ENCODE measurements at places on chromosomes 3 and 15.

DNA sequence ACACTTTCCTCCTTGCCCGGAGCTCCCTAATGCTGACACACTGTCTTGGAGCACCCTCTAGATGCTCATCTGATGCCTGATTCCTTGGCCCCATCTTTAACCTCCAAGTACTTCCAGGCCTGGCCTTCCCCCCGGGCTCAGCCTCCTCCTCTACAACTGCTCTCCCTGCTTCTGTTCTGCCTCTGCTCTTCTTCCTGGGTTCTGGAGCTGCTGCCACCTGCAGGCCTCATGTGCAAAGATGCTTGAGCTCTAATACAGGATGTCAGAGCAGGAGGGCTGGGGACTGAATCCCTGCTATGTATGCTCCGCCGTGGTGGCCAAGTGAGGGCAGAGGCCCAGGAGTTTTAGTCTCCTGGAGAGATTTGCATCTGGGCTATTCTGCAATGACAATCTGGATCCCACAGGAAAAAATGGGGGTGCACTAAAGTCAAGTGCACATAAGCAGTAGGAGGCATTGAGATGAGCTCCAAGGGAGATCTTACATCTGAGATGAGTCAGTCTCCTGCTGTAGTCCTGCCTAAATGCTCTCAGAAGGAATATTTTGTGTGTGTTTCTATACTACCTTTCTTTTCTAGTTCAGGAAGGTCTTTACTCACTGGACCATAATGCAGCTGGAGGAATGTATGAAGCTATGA is 296.3 kb downstream of the UACA start:
- peak; percentile 28 for DNase-seq

DNA sequence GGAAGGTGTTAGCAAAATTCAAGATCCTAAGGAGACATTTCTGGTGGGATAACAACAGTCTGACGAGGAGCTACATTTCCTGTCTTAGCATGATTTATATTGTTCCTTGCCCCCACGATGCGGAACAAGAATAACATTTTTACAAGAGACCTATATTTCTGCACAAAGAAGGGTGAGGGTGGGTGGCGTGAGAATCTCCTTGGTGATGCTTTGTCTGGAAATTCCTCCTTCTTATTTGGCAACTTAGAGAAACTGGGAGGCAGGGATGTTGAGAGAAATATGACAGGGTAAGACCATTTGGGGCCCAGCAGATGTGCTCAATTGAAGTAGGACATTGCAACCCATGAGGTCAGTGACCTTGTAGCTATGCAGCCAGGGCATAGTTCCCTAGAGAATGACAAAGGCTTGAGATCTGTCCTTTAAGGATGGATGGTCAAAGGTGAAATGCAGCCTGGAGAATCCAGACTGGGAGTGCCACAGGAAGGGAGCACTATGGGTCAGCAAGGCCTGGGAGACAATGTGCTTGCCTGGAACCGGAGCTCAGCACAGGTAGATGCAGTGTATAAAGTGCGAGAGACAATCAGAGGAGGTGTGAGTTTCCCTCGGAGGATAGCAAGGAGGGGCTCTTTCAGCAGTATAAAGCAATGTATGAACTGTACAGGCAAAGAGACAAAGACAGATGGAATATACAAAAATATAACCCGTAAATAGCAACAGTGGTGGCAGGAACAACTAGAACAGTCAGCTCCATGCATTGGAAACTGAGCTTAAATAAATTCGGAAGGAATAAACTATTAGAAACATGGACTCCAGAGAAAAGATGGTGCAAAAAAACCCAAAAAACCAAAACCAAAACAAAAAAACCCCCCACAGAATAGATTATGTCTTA is 317.6 kb upstream of the TBL1XR1 start:
- no peak for DNase-seq

DNA sequence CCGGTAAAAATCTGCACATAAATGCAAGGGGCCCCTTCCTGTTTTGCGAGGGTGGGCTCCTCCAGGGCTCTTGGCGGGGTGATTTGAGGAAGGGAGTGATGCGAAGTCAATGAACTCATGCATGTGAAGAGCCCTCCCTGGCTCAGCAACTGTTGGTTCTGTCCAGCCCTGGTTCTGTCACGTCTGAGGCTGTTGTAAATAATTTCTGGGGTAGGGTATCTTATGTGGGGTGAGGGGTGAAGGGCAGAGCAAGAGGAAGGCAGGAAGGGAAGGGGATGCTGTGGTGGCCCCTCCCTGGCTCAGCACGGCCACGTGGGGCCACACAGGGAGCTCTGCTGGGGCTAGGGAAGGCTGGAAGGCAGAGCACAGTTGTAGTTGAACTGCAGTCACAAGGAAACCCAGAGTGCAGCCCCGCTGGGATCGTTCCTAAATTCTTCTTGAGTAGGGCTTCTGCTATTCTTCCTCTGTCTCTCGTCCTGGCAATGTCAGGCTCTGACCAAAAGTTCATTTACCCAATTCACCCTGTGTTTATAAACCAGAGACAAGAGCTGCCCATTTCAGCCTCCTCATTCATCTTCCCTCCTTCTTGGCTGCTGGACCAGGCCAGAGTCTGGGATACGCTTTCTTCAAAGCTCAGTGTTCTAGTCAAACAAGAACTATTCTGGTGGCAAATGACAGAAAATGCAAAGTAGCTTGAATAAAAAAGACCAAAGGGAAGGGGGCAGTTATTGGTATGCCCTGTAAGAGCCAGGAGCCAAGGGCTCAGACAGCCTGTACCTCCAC is 14.8 kb upstream of the TOPBP1 start:
- no peak for DNase-seq

- no peak for DNase-seq
Measured at GRCh38 chr3:124582621-124583395, 147.4 kb upstream of the UMPS start.

DNA sequence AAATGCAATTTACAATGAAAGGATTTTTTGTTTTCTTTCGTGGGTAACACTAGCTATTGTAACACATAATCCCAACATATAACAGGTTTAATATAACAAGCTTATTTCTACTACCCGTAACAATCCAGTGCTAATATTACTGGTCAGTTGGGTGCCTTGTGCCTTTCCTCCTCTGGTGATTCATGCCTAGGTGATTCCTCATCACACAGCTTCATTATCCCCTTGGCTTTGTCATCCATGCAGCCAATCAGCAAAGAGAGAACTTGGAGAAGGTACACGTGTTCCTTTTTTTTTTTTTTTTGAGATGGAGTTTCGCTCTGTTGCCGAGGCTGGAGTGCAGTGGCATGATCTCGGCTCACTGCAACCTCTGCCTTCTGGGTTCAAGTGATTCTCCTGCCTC is 30.7 kb downstream of the CHST14 start:
- DNase-seq: no peak

DNA sequence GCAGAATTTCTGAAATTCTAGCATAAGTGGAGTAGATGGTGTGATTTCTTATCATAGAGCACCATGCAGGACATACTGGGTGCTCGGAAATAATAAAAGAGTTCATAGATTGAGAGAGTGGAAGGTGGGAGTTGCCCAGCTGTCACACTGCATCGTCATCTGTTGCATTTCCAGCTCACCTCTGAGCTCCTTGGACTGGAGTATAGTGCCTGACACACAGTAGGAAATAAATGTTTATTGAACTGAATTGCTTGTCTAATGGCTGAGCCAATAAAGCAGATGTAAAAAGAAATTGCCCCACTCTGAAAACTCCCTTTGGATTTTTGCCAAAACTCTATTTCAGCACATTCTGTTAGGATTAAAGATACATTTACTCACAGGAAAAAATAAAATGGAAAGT is 108.9 kb upstream of the UBE2E1 start:
- no peak for DNase-seq

DNA sequence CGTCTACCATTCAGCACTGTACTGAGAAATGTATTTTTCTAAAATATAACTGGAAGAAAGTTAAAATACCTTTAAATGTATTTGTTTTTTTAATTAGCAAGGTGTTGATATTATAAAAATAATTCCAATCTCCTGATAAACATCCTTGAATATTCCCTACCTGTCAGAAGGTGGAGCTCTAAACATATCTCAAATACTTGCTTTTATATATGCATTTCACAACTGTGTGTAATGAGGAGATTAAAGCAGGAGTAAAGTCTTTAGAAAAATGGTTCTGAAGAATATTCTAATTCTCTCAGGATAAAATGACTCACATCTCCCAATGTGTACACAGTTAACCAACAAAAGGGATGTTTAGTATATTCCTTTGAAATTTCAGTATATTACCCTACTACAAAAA is 422.7 kb downstream of the PLCL2 start:
- no peak for DNase-seq

DNA sequence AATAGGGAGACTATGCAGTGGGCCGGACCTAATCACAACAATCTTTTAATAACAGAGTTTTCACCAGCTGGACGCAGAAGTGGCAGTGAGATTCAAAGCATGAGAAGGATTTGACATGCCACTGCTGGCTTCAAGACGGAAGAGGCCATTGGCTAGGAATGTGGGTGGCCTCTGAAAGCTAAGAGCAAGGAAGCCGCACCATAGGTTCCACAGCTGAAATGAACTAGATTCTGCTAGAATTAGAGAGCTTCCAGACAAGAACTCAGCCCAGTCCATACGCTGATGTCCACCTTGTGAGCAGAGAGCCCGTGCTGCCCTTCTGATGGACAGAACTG is 6.9 kb upstream of the NCBP2 start:
- no peak for DNase-seq

DNA sequence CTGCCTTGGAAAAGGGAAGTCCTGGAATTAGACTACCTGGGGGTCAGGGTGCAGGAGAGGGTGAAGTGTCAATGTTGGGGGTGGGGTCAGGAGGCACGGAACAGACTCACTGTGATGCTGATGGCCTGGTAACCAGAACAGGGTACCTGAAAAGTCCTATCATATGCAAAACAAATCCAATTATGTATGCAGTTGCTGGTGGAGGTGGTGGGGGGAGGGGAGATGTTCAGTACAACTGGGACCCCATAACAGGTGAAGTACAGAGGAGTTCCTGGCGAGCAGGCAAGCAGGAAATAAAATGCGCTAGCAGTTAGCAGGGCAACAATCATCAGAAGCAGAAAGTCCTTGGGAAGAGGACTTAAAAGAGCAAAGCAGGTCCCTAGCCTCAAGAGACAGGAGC is 4.2 kb upstream of the KATNBL1 start:
- DNase-seq: no peak

DNA sequence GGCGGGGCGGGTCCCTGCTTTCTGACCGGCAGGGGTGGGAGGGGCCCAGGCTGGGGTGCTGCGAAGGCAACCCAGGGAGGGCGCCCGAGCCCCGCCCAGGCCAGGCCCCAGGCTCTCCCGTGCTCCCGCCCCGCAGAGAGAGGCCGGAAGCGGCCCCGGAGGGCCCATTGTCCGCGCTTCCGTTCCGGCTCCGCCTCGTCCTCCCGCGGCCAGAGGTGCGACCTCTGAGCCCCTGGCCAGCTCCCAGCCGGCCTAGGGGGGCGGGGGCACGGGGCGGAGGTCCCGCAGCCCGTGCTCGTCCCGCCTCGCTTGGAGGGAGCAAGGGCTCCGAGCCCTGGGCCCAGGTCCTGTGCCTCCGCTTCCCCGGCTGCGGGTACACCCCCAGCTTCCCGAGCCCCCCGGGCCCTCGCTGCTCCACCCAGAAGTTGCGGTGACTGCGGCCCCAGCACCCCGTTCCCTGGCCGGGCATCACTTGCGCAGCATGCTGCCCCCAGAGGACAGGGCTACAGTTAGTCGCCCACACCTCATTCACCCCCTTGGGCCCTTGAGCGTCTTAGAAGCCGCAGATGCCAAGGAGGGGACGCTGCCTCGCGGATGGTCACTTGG is 20.4 kb upstream of the PLXND1 start:
- DNase-seq: peak; percentile 42

- no peak for DNase-seq
Measured at GRCh38 chr3:36244728-36245127, 135.6 kb upstream of the STAC start.

DNA sequence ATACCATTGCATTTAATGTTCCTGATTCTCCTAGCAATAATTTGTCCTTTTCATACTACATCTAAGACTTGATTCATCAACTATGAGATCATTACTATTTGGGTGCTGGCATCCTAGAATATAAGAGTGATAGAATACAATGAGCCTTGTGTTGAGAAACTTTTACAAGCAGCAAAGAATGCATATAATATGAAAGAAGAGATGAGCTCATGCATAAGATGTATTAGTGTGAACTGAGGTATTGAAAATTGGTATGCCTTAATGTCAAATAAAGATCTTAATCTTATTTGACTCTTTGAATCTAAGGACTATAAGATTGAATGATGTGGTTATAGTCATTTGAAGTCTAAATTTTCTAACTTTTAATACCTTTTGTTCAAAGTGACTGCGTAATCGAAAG is 220.0 kb upstream of the ARHGEF26 start:
- DNase-seq: no peak

GRCh38 chr3:179149951-179150350 is 1.8 kb downstream of the PIK3CA start:
- no peak for DNase-seq

DNA sequence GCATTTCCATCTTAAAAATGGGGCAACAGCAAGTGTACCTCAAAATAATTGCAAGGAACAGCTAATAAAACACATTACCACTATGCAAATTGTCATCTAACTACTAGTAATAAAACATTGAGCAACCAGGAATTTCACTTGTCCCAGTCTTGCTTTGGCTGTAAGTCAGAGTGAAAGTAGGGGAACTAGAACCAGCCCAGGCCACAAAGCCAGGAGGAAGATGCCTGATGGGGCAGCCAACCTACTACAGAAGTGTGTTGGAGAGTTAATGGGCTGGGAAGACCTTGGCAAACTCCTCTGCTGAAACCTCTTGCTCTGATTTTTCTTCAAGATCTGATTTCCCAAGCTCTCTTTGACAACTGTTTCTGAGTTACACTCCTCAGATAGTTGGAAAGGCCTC is 40.2 kb upstream of the LPP start:
- no peak for DNase-seq

- DNase-seq: no peak
Measured at GRCh38 chr3:97010881-97011657, 196.7 kb downstream of the EPHA6 start.

GRCh38 chr3:140073278-140074045 is 138.5 kb downstream of the CLSTN2 start:
- no peak for DNase-seq

- DNase-seq: no peak
Measured at GRCh38 chr3:98588065-98588464, 5.3 kb downstream of the CPOX start.

DNA sequence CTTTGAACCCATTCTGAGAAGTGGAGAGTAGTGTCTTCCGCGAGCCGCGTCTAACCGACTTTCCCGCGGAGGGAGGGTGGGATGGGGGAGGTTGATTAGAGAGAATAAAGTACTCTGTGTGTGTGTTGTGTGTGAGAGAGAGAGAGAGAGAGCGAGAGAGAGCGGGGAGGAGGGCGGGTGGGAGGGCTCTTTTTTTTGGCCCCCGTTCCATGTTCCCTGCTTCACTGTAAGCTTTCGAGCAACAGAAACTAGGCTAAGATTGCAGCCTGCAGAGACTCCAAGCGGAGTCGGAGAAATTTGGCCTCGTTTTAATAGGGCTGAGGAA is 1.6 kb upstream of the MEIS2 start:
- DNase-seq: no peak

GRCh38 chr15:63877713-63878271 is 44.0 kb upstream of the HERC1 start:
- DNase-seq: no peak

Data from amygdala (tissue), 56 donors.